Activated CD4-positive, alpha-beta T cell treated with anti-CD3 and anti-CD28 coated beads, Interleukin-2, amount 10 ng/mL, durations not matched to agents 7 days and 5 days (primary cell): ENCODE measurements at places on chromosomes 5 and 9. TPM values are rescaled to one million over a fixed set of nuclear protein-coding genes. Genes with fewer than 3 reads are reported as not detected.

- no peak overlapping the region for H3K27ac ChIP-seq
- H3K36me3 ChIP-seq, result no peaks in the 10 kb centered on the region
- peaks cover 11% of the 10 kb centered on the region for H3K27me3 ChIP-seq
- no peak for DNase-seq
These were observed 247.5 kb upstream of the TMEM161B start for GRCh38 chr5:88515881-88516819.

- H3K36me3 ChIP-seq, result no peaks in the 10 kb centered on the region
- H3K4me1 ChIP-seq, result no peaks in the 10 kb centered on the region
- H3K4me3 ChIP-seq, result no peak overlapping the region
- DNase-seq, result no peak
- H3K27ac ChIP-seq, result no peak overlapping the region
- no peaks in the 10 kb centered on the region for H3K27me3 ChIP-seq
These were observed 488.1 kb upstream of the ADAMTS16 start for GRCh38 chr5:4651806-4652565.

The SIT1 gene
- total RNA-seq, result 202 TPM

The ZDHHC11 gene
- 9.4 TPM for total RNA-seq

DNA sequence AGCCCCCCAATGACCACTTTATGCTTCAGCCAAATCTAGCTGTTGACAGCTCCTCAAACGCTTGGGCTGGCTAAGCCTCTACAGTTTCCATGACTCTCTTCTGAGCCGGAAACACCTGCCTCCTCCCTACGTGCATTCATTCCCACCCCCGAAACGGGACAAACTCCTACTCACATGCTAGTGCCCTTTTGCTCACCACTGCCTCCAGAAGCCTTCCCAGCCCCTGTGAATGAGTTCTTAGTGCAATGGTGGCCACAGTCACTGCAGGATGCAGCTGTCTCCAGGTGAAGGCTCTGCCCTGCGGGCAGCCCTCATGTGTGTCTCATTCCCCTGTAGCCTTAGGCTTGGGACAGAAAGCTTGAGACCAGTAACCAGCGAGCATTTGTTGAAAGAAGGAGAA lies 68.8 kb upstream of the DAB2IP start:
- peaks cover 9% of the 10 kb centered on the region for H3K27me3 ChIP-seq
- no peak overlapping the region for H3K4me3 ChIP-seq
- no peaks in the 10 kb centered on the region for H3K36me3 ChIP-seq
- no peak for DNase-seq
- H3K27ac ChIP-seq, result no peak overlapping the region
